ENCODE measurements at places on chromosomes 7 and 10. TPM values are rescaled to one million over a fixed set of nuclear protein-coding genes. Genes with fewer than 3 reads are reported as not detected.

Gene SHTN1
- total RNA-seq: 18.6 TPM

Gene LEP
- total RNA-seq: not detected

Gene ANKRD1
- not detected for total RNA-seq

- no peak for DNase-seq
- no peaks in the 10 kb centered on the region for H3K27me3 ChIP-seq
- no peaks in the 10 kb centered on the region for H3K4me1 ChIP-seq
- H3K4me3 ChIP-seq: no peak overlapping the region
- H3K36me3 ChIP-seq: no peaks in the 10 kb centered on the region
Observed at GRCh38 chr7:80819503-80819902, 99.3 kb downstream of the SEMA3C start.

- no peak for DNase-seq
- peaks cover 7% of the 10 kb centered on the region for H3K4me1 ChIP-seq
- H3K27ac ChIP-seq: no peak overlapping the region
- H3K36me3 ChIP-seq: no peaks in the 10 kb centered on the region
Observed at GRCh38 chr7:151679071-151679708, 159.5 kb upstream of the RHEB start.
